Muscle of leg (tissue), 16 donors: ENCODE measurements at places on chromosomes 16 and 17. TPM values are rescaled to one million over a fixed set of nuclear protein-coding genes. Genes with fewer than 3 reads are reported as not detected.

Gene NUPR1
- total RNA-seq = 40.3 TPM

Gene TRIM72
- 55.5 TPM for total RNA-seq

Gene MARCHF10
- total RNA-seq = 0.40 TPM

Gene BRIP1
- 5.1 TPM for total RNA-seq

Gene ABCC11
- total RNA-seq = 0.04 TPM

Gene DHRS13
- 5.2 TPM for total RNA-seq

GRCh38 chr17:16919663-16920627 lies 52.0 kb downstream of the TNFRSF13B start:
- no peak overlapping the region for H3K27ac ChIP-seq
- no peaks in the 10 kb centered on the region for H3K27me3 ChIP-seq

GRCh38 chr17:42394838-42395237 lies 6.6 kb upstream of the STAT3 start:
- no peak overlapping the region for H3K27ac ChIP-seq
- no peak overlapping the region for H3K4me3 ChIP-seq

DNA sequence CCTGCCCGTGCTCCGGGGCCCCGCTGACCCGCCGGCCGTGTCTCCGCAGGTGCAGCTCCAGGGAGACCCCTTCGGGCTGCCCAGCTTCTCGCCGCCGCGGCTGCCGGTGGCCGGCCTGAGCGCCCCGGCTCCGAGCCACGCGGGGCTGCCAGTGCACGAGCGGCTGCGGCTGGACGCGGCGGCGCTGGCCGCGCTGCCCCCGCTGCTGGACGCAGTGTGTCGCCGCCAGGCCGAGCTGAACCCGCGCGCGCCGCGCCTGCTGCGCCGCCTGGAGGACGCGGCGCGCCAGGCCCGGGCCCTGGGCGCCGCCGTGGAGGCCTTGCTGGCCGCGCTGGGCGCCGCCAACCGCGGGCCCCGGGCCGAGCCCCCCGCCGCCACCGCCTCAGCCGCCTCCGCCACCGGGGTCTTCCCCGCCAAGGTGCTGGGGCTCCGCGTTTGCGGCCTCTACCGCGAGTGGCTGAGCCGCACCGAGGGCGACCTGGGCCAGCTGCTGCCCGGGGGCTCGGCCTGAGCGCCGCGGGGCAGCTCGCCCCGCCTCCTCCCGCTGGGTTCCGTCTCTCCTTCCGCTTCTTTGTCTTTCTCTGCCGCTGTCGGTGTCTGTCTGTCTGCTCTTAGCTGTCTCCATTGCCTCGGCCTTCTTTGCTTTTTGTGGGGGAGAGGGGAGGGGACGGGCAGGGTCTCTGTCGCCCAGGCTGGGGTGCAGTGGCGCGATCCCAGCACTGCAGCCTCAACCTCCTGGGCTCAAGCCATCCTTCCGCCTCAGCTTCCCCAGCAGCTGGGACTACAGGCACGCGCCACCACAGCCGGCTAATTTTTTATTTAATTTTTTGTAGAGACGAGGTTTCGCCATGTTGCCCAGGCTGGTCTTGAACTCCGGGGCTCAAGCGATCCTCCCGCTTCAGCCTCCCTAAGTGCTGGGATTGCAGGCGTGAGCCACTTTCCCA lies 5.9 kb downstream of the CTF1 start:
- no peaks in the 10 kb centered on the region for H3K27me3 ChIP-seq
- peak overlapping the region; percentile 90 for H3K27ac ChIP-seq
- peak overlapping the region; percentile 45 for H3K4me3 ChIP-seq
- peaks cover 2% of the 10 kb centered on the region for H3K36me3 ChIP-seq

DNA sequence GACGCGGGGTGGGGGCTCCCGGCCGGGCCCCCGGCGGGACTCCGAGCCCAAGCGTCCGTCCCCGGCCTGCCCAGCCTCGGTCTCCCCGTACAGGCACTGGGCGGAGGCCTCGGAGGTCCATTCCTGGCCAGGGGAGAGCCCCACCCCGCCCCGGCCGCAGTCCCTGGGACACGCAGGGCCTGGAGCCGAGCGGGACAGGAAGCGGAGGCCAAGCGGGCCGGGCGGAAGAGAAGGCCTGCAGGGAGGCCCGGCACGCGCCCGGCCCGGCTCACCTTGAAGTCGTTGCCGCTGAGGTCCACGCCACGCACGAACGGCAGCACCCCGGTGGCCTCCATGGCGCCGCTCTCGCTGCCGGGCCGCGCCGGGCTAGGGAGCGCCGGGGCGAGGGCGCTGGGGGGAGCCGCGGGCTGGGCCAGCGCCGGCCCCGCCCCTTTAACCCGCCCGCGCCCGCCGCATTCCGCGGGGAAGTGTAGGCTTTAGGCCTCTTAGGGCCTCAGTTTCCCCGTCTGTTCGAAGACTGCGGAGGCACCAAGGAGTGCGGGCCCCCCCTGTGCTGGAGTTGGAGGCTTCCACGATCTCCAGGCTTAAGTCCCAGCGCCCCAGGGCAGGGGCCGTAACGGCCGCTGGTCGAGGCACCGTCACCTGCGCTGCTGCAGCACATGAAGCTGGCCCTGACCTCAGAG lies at the start of gene FLII:
FLII (minus strand) TSS at position 383 of the 683 bp plus-strand sequence; CDS start at position 335, 48 bp downstream.
- peaks cover 48% of the 10 kb centered on the region for H3K4me1 ChIP-seq
- peak within 1 kb of the TSS; percentile 85 for H3K27ac ChIP-seq
- peak; percentile 64 for DNase-seq
- H3K27me3 ChIP-seq = no peaks in the 10 kb centered on the region
- H3K4me3 ChIP-seq = peak within 1 kb of the TSS; percentile 72
- H3K36me3 ChIP-seq = peaks cover 41% of the 10 kb centered on the region

- H3K4me1 ChIP-seq = no peaks in the 10 kb centered on the region
- no peak overlapping the region for H3K27ac ChIP-seq
Measured at GRCh38 chr16:13521356-13521755, 398.6 kb upstream of the ERCC4 start.

- no peak overlapping the region for H3K4me3 ChIP-seq
- H3K4me1 ChIP-seq = peaks cover 12% of the 10 kb centered on the region
- no peak for DNase-seq
- no peaks in the 10 kb centered on the region for H3K27me3 ChIP-seq
- H3K36me3 ChIP-seq = no peaks in the 10 kb centered on the region
- H3K27ac ChIP-seq = no peak overlapping the region
Measured at GRCh38 chr16:65280845-65281512, 159.1 kb upstream of the CDH11 start.

GRCh38 chr17:56486732-56487131 lies 106.8 kb upstream of the NOG start:
- no peak for DNase-seq
- no peak overlapping the region for H3K4me3 ChIP-seq

DNA sequence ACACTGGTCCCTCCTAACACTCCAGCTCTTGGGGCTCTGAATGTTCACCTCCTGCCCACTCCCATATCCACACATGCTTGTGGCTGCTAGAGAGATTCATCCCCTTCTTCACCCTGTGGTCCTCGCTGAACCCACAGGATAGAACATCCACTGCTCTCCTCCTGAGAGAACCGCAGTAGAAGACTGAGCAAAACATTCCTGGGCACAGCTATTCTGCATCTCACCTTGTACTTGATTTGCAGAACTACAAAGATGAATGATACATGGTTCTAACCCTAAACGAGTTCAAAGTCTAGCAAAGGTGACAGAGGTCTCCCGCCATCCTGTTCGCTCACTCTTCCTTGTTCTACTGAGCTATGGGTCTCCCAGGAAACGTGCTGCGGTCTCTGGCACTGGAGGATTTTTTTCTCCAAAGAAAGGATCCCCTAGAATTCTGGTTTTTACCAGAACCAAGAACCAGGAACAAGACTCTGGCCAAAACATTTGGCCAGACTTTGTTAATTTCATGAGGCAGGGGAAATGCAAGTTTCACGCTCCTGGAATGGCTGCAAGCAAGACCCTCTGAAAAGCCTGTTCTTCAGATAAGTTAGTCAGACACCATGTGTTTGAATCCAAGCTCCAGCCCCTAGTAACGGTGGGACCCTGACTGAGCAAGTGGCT lies 39.5 kb downstream of the TMEM114 start:
- no peaks in the 10 kb centered on the region for H3K4me1 ChIP-seq
- H3K36me3 ChIP-seq = no peaks in the 10 kb centered on the region
- H3K27me3 ChIP-seq = peaks cover 5% of the 10 kb centered on the region
- no peak overlapping the region for H3K27ac ChIP-seq

DNA sequence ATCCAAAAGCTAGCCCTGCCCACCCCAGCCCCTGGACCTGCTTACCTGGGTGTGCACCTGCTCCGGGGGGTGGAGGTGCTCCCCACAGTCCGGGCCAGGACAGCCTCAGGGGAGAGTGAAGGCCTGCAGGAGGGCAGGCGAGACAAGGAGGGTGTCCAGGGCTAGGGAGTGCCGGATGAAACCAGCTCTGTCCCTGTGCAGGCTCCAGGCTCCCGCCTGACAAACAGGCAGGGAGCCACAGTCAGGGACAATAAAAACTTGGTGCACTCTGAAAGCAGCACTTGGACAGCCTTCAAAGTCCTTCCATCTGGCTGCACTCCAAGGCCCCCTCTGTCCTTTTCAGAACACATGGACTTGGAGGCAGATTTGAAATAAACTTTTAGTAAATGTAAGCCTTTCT lies 3.9 kb downstream of the PAQR4 start:
- DNase-seq = no peak
- H3K27me3 ChIP-seq = peaks cover 11% of the 10 kb centered on the region
- H3K4me1 ChIP-seq = peaks cover 40% of the 10 kb centered on the region
- H3K36me3 ChIP-seq = peaks cover 29% of the 10 kb centered on the region
- H3K27ac ChIP-seq = no peak overlapping the region

GRCh38 chr17:17661834-17662385 lies 19.3 kb upstream of the RAI1 start:
- no peaks in the 10 kb centered on the region for H3K36me3 ChIP-seq
- H3K27ac ChIP-seq = no peak overlapping the region
- DNase-seq = no peak

DNA sequence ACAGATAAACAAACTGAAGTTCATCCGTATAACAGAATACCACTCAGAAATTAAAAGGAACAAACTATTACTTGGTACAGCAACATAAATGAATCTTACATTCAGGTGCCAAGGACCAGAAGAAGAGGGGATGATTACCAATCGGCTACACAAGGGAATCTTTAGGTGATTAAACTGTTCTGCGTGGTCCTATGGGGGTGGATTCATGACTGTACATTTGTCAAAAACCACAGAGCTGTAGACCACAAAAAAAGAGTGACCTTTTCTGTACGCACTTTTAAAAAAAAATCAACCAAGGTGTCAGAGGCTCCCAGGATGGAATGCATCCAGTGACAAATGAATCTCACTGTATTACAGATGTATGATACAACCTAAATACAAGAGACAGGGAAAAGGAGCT lies 110.8 kb downstream of the CDYL2 start:
- DNase-seq = no peak
- no peaks in the 10 kb centered on the region for H3K36me3 ChIP-seq
- no peaks in the 10 kb centered on the region for H3K27me3 ChIP-seq
- no peak overlapping the region for H3K27ac ChIP-seq

- no peak overlapping the region for H3K27ac ChIP-seq
- H3K4me1 ChIP-seq = peaks cover 6% of the 10 kb centered on the region
- peak; percentile 64 for DNase-seq
- H3K27me3 ChIP-seq = no peaks in the 10 kb centered on the region
- H3K4me3 ChIP-seq = no peak overlapping the region
- no peaks in the 10 kb centered on the region for H3K36me3 ChIP-seq
Measured at GRCh38 chr16:9138731-9139501, 47.5 kb downstream of the HAPSTR1 start.

DNA sequence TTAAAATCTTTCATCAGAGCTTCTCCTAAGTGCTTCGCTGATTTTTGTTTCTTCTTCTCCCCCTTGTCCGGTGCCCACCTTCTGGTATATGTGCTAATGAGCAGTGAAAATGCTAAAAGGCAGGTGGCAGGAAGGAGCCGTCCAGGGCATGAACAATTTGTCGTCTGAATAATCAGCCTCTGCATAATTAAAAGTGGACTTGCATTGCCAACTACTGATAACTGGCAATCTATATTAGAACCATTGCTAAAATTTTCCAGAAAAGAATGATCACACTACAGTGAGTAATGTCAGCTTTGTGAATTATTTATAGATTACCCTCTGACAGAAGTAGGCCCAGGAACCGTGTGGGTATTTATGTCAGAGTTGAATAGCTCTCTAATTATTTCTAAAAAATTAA lies 28.1 kb downstream of the SERPINF1 start:
- no peak overlapping the region for H3K27ac ChIP-seq
- H3K36me3 ChIP-seq = peaks cover 25% of the 10 kb centered on the region
- no peak overlapping the region for H3K4me3 ChIP-seq
- no peaks in the 10 kb centered on the region for H3K27me3 ChIP-seq

DNA sequence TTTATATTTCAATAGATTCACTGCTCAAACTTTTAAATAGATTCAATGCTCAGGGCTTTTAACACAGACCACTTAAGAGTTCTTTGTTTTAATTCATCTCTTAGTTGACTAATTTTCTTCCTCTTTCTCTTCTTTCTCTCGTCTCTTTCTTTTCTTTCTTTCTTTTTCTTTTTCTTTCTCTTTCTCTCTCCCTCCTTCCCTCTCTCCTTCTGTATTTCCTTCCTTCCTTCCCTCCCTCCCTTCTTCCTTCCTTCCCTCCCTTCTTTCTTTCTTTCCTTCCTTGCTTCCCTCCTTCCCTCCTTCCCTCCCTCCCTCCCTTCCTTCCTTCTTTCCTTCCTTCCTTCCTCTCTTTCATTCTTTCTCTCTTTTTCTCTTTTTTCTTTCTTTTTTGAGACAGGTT lies 104.4 kb downstream of the LYRM1 start:
- no peaks in the 10 kb centered on the region for H3K4me1 ChIP-seq
- no peaks in the 10 kb centered on the region for H3K36me3 ChIP-seq
- no peaks in the 10 kb centered on the region for H3K27me3 ChIP-seq

DNA sequence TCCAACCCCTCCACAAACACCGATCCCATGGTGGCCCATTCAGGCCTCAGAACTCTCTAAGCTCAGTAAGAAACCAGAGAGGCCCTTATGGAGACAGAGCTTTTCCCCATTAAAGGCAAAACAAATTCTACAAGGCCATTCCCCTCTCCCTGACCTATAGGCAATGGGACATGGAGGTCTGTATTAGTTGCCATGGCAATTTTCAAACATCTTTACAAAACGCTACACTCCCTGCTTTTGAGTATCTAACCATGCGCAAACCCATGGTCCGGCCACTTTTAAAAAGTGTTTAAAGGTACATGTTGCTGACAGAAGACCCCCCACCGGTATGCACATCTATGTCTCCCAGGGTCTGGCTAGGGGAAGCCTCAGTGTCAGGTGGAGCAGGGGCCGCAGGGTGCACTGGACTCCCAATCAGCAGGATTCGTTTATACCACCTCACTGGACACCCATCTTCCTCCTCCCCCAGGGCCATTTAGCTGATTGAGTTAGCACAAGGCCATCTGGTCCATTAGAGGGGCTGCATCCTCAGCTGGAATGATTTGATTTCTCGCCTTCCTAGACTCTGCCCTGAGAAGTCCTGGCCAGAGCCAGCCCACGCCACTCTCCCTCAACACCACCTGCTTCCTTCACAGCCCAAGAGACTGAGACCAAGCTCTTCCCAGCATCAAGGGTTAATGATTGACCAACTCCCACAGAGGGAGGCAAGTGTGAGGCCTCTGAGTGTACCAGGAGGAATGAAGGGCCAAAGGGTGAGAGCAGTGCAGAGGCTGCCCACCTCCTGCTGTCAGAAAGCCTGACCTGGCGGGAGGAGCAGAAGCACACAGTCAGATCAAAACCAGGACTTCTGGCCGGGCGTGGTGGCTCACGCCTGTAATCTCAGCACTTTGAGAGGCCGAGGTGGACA lies 10.9 kb downstream of the ACLY start:
- no peaks in the 10 kb centered on the region for H3K27me3 ChIP-seq
- no peaks in the 10 kb centered on the region for H3K4me1 ChIP-seq
- H3K27ac ChIP-seq = no peak overlapping the region
- peaks cover 93% of the 10 kb centered on the region for H3K36me3 ChIP-seq
